HepG2 (cell line): ENCODE measurements at places on chromosomes 12 and 14. TPM values are rescaled to one million over a fixed set of nuclear protein-coding genes. Genes with fewer than 3 reads are reported as not detected.
A peak's percentile ranks its signal among the peaks of the same experiment; 100 is the strongest.

GRCh38 chr12:10448236-10448635 is 4.9 kb downstream of the KLRC1 start:
- no peak overlapping the region for H3K27ac ChIP-seq
- H3K4me3 ChIP-seq: no peak overlapping the region
- DNase-seq: no peak
- no peaks in the 10 kb centered on the region for H3K36me3 ChIP-seq

Gene COCH
- total RNA-seq: 46.1 and 79.3 TPM in 2 replicates

Gene GLT8D2
- total RNA-seq: not detected in 2 replicates

DNA sequence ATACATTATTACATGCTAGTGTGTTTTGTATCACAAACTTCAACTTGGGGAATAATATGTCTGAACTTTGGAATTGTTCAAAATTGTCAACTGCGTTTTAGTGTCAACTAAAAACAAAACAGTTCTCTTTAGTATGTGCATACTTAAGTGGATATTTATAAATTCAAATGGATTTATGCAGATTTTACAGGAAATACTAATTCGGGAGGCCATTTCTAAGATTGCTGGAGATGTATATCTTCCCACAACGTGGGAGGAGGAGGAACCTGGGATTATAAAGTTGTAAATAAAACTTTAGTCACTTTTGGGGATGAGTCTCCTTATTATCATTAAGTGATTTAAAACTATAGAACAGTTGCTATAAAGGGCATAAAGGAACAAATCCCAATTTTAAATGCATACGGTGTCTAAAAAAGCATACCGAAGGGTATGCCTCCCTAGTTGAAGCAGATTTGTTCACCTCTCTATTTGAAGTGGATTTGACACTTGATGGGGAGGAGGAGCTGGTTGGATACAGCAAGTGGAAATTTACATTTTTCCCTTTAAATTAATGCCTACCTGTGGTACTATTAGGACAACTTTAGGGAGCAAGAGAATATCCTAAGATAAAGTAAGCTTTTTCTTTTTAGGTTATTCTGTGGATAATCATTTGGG is 2.7 kb downstream of the PDE3A start:
- no peaks in the 10 kb centered on the region for H3K4me1 ChIP-seq
- no peaks in the 10 kb centered on the region for H3K36me3 ChIP-seq
- no peak overlapping the region for H3K27ac ChIP-seq
- H3K27me3 ChIP-seq: no peaks in the 10 kb centered on the region
- no peak overlapping the region for H3K4me3 ChIP-seq

DNA sequence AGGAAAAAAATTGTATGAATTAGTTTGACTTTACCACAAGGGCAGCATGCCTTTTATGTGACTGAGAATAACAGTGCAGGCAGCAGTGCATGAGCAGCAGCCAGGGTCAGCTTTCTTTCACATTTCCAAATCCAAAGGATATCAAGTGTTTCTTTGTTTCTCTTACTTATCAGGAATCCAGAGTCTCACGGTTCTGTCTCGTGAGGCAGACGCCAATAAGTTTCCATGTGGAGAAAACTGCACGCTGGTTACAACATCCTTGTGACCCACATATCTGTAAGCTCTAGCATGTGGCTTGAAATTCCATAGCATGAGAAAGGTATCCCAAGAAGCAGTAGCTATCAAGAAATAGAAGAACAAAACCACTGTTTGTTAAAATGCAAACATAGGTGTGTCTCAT is 27.6 kb downstream of the GALNT4 start:
- peaks cover 17% of the 10 kb centered on the region for H3K4me1 ChIP-seq
- no peaks in the 10 kb centered on the region for H3K36me3 ChIP-seq
- no peaks in the 10 kb centered on the region for H3K27me3 ChIP-seq
- no peak overlapping the region for H3K4me3 ChIP-seq

Gene TMEM52B
- total RNA-seq: not detected in 2 replicates

DNA sequence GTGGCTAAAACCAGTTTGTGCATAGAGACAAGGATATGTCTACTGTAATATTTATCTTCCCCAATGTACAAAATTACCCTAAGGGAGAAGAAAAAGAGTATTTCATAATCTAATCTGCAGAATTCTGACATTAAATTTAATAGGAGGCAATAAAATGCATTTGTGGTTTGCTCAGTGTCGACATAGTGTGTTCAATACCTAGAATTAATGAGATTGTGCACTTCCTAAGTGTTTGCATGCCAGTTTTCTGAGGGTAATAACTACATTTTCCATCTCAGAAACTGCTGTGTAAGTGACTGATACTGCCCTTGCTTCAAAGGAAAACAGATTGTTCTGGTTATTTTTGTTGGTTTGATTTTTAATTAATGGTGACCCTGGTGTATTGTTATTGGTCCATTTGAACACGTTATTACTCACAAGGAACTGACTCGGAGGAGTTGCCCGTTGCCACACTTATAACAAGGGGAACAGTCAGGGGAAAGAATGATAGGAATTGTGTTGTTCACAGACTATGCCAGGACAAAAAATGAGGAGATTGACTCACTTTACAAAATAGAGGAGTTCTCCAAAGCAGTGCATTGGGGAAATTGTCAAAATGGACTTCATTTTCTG is 960.3 kb upstream of the TMEM132C start:
- H3K4me3 ChIP-seq: no peak overlapping the region
- no peak overlapping the region for H3K27ac ChIP-seq
- DNase-seq: no peak
- no peaks in the 10 kb centered on the region for H3K4me1 ChIP-seq
- H3K36me3 ChIP-seq: no peaks in the 10 kb centered on the region

DNA sequence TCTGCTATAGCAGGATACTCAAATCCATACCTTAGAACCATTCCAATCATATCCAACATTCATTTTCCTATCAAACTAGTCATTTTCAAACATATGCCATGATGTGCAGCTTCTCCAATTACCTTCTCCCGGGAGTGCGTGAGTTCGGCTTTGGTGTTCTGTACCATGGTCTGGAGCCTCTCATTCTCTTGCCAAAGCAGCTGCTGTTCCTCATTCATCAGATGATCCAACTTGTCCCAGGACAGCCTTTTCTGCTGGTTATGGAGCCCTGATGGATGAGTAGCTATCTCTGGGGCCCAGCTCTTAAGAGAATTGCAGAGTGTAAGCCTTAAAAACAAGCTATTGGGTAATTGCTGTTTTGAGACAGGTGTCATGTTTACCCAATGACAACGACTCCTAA is 71.1 kb upstream of the SAV1 start:
- H3K36me3 ChIP-seq: peaks cover 24% of the 10 kb centered on the region
- no peak overlapping the region for H3K4me3 ChIP-seq
- H3K27me3 ChIP-seq: no peaks in the 10 kb centered on the region
- no peaks in the 10 kb centered on the region for H3K4me1 ChIP-seq

- H3K27me3 ChIP-seq: peaks cover 53% of the 10 kb centered on the region
- H3K27ac ChIP-seq: no peak overlapping the region
- H3K36me3 ChIP-seq: no peaks in the 10 kb centered on the region
- peaks cover 46% of the 10 kb centered on the region for H3K4me1 ChIP-seq
Observed at GRCh38 chr12:48001505-48002413, 2.5 kb downstream of the COL2A1 start.

Gene RNASE12
- not detected in 2 replicates for total RNA-seq

DNA sequence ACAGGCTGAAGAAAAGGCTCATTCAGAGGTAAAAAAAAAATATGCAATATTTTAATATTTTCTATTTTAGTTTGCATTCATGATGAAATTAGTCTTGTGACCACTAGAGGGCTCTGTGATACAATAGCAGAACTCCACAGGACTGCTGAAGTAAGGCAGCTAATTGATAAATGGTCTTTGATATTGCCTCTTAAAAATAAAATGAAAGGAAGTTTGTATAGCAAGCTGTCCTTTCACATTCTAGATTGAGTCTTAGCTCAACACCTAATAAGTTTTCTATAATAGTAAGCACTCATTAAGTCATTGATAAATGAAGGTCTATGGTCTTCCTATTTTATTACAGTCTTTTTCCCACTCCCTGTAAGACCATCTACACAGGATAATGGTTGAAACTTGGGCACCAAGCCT is 315.7 kb downstream of the NAV3 start:
- H3K4me1 ChIP-seq: no peaks in the 10 kb centered on the region
- no peaks in the 10 kb centered on the region for H3K36me3 ChIP-seq
- H3K27me3 ChIP-seq: no peaks in the 10 kb centered on the region
- peak; percentile 15 for DNase-seq

Gene TMCC3
- not detected in 2 replicates for total RNA-seq

- peaks cover 41% of the 10 kb centered on the region for H3K4me1 ChIP-seq
- H3K27ac ChIP-seq: no peak overlapping the region
- DNase-seq: no peak
- peaks cover 91% of the 10 kb centered on the region for H3K27me3 ChIP-seq
- H3K4me3 ChIP-seq: no peak overlapping the region
Observed at GRCh38 chr14:104972301-104973134, 5.7 kb downstream of the AHNAK2 start.

- peak overlapping the region; percentile 35 for H3K4me3 ChIP-seq
- H3K36me3 ChIP-seq: no peaks in the 10 kb centered on the region
- peak; percentile 65 for DNase-seq
- no peaks in the 10 kb centered on the region for H3K27me3 ChIP-seq
- H3K27ac ChIP-seq: peak overlapping the region; percentile 75
- peaks cover 42% of the 10 kb centered on the region for H3K4me1 ChIP-seq
Observed at GRCh38 chr12:123948796-123949769, 23.5 kb downstream of the CCDC92 start.

- no peaks in the 10 kb centered on the region for H3K4me1 ChIP-seq
Observed at GRCh38 chr12:23098110-23098509, 473.1 kb downstream of the ETNK1 start.

DNA sequence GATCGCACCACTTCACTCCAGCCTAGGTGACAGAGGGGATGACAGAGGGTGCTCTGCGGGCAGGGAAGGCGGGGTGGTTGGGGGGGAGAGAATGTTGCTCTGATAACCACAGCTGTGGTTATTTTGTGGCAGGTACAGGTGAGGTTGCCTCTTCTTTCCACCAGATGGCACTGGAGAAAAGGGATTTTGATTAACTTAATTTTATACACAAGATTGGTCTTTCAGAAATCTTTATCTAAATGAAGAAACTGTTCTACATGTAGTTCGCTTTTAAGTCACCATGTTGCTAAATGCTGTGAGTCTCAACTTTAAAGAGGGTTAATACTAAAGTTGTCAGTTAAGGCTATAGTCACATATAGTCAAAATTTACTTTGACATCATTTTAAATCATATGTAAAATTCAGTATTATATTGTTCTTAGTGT is 25.7 kb downstream of the FGF23 start:
- no peaks in the 10 kb centered on the region for H3K4me1 ChIP-seq
- peaks cover 15% of the 10 kb centered on the region; the same call in 2 of the 3 replicates for H3K36me3 ChIP-seq
- H3K27me3 ChIP-seq: no peaks in the 10 kb centered on the region
- no peak overlapping the region for H3K27ac ChIP-seq
- no peak overlapping the region for H3K4me3 ChIP-seq
- no peak for DNase-seq

GRCh38 chr14:23321572-23322547 is 603 bp downstream of the PABPN1 start:
- H3K27me3 ChIP-seq: no peaks in the 10 kb centered on the region
- peak; percentile 71 for DNase-seq
- H3K27ac ChIP-seq: peak overlapping the region; percentile 95

DNA sequence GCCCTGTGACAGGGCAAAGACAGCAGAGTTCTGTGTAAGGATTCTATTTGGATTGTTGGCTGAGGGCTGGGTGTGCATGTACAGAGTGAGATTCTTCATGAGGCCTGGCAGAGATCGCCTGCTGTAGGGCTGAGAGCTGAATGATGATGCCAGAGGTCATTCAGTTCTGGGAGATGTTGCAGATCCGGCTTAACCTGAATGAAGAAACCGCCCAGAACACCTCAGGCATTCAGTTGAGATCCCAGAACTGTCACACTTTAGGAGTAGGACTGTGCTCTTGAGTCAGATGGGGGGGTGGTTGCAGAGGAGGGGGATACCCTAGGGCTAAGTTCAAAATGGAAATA is 5.8 kb upstream of the EVL start:
- 0 out of 2 replicates have a peak, but pooled peaks cover 7% of the 10 kb centered on the region for H3K4me1 ChIP-seq
- no peak overlapping the region for H3K4me3 ChIP-seq
- no peaks in the 10 kb centered on the region for H3K36me3 ChIP-seq

GRCh38 chr12:13340149-13340548 is 143.6 kb downstream of the EMP1 start:
- no peaks in the 10 kb centered on the region for H3K4me1 ChIP-seq
- H3K36me3 ChIP-seq: no peaks in the 10 kb centered on the region
- H3K27ac ChIP-seq: no peak overlapping the region
- H3K27me3 ChIP-seq: peaks cover 4% of the 10 kb centered on the region; the same call in 1 of the 3 replicates
- no peak for DNase-seq
- no peak overlapping the region for H3K4me3 ChIP-seq

Gene POLR3B
- total RNA-seq: 13.1 and 22.9 TPM in 2 replicates

Gene ACSM4
- total RNA-seq: not detected in 2 replicates

GRCh38 chr12:104672501-104673265 is 215.9 kb downstream of the CHST11 start:
- peaks cover 2% of the 10 kb centered on the region for H3K27me3 ChIP-seq
- H3K4me3 ChIP-seq: no peak overlapping the region
- no peak for DNase-seq
- no peaks in the 10 kb centered on the region for H3K4me1 ChIP-seq
- no peaks in the 10 kb centered on the region for H3K36me3 ChIP-seq

DNA sequence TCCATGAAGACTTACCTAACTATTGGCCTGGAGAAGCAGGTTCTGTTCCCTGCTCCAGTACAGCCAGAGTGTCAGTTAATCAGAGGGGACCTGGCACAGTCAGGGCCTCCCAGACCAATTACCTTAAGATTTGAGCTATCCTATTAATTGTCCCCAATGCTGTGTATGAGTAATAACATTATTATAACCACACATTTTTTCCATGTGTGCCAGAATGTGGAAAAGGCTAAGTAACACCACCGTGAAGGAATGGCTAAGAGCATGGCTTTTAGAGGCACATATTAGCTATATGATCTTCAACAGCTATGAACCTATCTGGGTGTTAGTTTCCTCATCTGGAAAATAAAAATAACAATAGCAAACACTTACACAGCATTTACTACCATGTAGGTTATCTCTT is 111.1 kb upstream of the RAP1B start:
- no peak for DNase-seq
- H3K4me1 ChIP-seq: no peaks in the 10 kb centered on the region
- no peak overlapping the region for H3K27ac ChIP-seq
- H3K4me3 ChIP-seq: no peak overlapping the region

Gene MEG3
- not detected in 2 replicates for total RNA-seq

DNA sequence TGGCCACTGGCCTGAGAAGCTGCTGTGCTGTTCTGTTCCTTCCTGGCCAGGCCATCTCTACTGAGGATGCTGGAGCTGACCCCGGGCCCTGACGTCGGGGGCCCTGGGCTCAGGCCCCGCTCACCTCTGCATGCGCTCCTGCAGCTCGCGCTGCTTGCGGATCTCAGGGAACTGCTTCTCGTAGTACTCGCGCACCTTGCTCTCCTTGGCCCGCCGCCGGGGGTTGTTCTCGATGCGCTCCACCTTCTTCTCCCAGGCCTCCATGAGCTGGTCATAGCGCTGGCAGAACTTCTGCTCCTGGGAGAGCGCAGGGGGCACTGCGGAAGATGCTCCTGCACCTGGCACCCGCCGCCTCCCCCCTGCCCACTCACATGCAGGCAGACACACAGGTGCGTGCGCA is 135.6 kb downstream of the RFLNA start:
- DNase-seq: no peak
- H3K27me3 ChIP-seq: no peaks in the 10 kb centered on the region
- peaks cover 17% of the 10 kb centered on the region; the same call in 1 of the 3 replicates for H3K36me3 ChIP-seq
